ENCODE measurements at places on chromosomes 2 and 18.

DNA sequence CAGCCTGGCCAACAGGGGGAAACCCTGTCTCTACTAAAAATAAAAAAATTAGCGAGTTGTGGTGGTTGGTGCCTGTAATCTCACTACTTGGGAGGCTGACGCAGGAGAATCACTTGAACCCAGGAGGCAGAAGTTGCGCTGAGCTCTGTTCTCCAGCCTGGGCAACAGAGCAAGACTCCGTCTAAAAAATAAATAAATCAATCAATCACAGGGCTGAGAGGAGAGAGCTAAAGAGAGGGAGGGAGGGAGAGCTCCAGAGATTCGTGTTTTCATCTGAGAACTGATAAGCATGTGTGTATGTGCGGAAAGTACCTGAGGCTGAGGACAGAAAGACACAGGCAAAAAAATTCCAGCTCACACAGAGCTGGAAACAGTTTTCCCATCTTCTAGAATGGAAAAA, 37.2 kb upstream of the DYNC2LI1 start:
- no peak for DNase-seq

DNA sequence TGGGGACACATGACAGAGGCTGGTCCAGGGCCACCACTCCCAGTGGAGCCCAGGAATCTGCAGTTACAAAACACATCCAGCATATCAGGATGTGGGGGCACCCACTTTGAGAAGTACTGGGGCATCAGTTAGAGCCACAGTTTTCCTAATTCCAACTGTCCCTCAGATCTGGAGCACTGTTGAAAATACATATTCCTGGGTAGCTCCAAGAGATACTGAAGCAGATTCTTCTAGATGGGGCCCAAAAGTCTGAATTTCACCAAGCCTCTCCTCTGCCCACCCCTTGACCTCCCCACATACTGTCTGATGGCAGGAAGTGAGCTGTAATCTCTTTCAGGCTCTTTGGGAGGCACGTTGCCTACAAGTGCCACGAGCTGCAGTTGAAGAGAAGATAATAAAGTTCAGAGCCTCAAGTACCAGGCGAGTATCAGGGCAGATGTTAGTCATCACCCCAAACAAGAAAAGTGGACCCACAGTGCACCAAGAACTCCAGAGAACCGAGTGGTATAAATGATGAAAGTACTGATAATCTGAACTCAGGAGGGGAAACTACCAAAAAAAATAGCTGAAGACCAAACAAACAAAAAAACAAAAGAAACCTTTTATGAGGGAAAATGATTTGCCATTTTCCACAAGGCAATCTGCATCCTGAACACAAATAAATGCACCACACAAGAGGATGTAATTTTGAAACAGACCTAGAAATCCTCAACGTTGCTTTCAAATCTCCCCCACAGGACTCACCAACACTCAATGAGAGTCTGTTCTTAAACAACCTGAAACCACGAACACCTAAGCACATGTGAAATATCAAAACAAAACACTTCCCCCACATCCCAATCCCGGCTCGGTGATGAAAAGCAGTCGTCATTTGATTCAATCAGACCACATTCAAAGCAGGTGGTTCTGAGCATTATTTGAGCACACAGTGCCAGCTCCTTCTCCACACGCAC, 98.7 kb downstream of the TCF4 start:
- no peak for DNase-seq

DNA sequence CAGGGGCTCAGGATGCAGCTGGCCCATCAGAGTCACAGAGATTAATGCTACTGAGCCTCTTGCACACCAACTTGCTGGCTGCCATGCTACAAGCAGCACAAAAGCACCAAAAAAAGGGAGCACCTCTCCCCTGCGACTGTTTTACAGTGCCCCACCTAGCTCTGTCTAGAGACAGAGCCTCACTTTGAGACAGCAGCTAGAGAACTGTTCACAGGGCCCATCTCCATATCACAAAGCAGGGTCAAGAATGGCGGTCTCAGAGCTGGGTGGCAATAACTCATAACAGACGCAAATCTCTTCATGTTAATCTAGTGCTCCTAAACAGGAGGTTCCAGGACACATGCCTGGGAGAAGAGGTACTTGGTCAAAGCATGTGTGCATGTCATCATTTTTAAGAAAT, 953.0 kb downstream of the DCDC2C start:
- no peak for DNase-seq

- no peak for DNase-seq
Measured at GRCh38 chr2:205704127-205704741, 21.9 kb downstream of the NRP2 start.
